Bronchial smooth muscle cell (primary cell): ENCODE measurements at places on chromosomes 6 and 20. TPM values are rescaled to one million over a fixed set of nuclear protein-coding genes. Genes with fewer than 3 reads are reported as not detected.

Gene TREML4
- not detected in 2 replicates for total RNA-seq

Gene MEI4
- total RNA-seq: not detected in 2 replicates

Gene HLA-DRB5
- not detected in 2 replicates for total RNA-seq

Gene CASS4
- 3.0 and 5.0 TPM in 2 replicates for total RNA-seq

Gene DNAH8
- total RNA-seq: under 0.01 TPM in 1 of 2 replicates, not detected in the other

Gene ARMC12
- 0.32 and 0.60 TPM in 2 replicates for total RNA-seq

Gene GPSM3
- 0.17 and 0.95 TPM in 2 replicates for total RNA-seq

Gene RIMS1
- total RNA-seq: 0.16 and 0.17 TPM in 2 replicates

Gene ROS1
- total RNA-seq: under 0.01 TPM in 2 replicates

Gene ID1
- total RNA-seq: 173 and 518 TPM in 2 replicates

Gene TINAG
- total RNA-seq: not detected in 2 replicates

Gene OSER1
- 45.1 and 66.8 TPM in 2 replicates for total RNA-seq

Gene WFDC12
- not detected in 2 replicates for total RNA-seq

Gene SPATS1
- 0.16 TPM in 1 of 2 replicates, not detected in the other for total RNA-seq

Gene FAXC
- total RNA-seq: 0.16 and 0.26 TPM in 2 replicates

Gene KLHDC3
- 43.7 and 56.8 TPM in 2 replicates for total RNA-seq

Gene EEF1E1
- 22.1 and 22.9 TPM in 2 replicates for total RNA-seq

Gene GPR6
- not detected in 2 replicates for total RNA-seq

Gene FKBP1C
- 0.09 and 0.63 TPM in 2 replicates for total RNA-seq

Gene IYD
- not detected in 2 replicates for total RNA-seq

Gene DUSP15
- total RNA-seq: 0.26 TPM in 1 of 2 replicates, not detected in the other

Gene PHIP
- total RNA-seq: 15.6 and 18.4 TPM in 2 replicates

Gene COL9A3
- total RNA-seq: 0.52 and 1.1 TPM in 2 replicates

Gene TMX4
- 20.5 and 24.7 TPM in 2 replicates for total RNA-seq

Gene CLPSL1
- total RNA-seq: not detected in 2 replicates

Gene GABRR1
- not detected in 2 replicates for total RNA-seq

Gene ERGIC3
- 407 and 670 TPM in 2 replicates for total RNA-seq

Gene CAGE1
- under 0.01 and 0.09 TPM in 2 replicates for total RNA-seq

Gene STMN3
- total RNA-seq: 7.2 and 11.7 TPM in 2 replicates

Gene MYBL2
- total RNA-seq: 0.09 and 0.47 TPM in 2 replicates

Gene PTP4A1
- 28.7 and 30.1 TPM in 2 replicates for total RNA-seq

Gene TRIM10
- under 0.01 TPM in 1 of 2 replicates, not detected in the other for total RNA-seq

Gene OR2H1
- total RNA-seq: not detected in 2 replicates

Gene MDFI
- 0.26 TPM in 1 of 2 replicates, not detected in the other for total RNA-seq

Gene HLA-F
- total RNA-seq: 2.4 and 3.9 TPM in 2 replicates
